ENCODE measurements at places on chromosomes 3 and 15.

DNA sequence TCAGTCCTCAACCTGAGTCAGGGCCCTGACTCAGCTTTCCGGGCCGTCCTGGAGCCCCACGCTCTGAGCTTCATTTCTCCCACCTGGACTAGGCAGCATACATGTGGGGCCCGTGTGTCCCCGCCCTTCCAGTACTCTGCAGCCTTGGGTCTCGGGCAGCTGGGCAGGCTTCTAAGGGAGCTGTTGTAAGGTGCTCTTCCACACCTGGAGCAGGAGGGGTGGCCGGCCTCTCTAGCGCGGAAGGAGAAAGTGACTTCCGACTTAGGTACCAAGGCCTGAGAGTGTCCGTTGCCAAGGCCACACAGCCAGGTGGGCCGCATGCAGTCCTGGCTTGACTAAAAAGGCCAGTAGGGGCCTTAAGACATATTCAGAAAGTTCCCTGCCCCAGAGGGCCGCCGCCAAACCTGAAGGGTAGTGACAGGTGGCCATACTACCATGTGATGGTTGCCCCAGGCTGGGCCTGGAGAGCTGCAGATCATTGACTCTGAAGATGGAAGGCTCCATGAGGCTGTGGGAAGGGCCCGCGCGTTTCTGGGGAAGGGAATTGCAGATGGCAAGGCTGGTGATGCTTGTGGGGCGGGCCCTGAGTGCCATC lies 9.4 kb upstream of the SEMA3B start:
- DNase-seq = no peak

GRCh38 chr3:120174811-120175539 lies 80.7 kb upstream of the GSK3B start:
- no peak for DNase-seq

GRCh38 chr3:108462899-108463298 lies 47.5 kb downstream of the MYH15 start:
- no peak for DNase-seq

GRCh38 chr15:29624271-29624670 lies 198.0 kb downstream of the TJP1 start:
- no peak for DNase-seq

GRCh38 chr3:53286727-53287126 lies 30.9 kb upstream of the TKT start:
- no peak for DNase-seq

DNA sequence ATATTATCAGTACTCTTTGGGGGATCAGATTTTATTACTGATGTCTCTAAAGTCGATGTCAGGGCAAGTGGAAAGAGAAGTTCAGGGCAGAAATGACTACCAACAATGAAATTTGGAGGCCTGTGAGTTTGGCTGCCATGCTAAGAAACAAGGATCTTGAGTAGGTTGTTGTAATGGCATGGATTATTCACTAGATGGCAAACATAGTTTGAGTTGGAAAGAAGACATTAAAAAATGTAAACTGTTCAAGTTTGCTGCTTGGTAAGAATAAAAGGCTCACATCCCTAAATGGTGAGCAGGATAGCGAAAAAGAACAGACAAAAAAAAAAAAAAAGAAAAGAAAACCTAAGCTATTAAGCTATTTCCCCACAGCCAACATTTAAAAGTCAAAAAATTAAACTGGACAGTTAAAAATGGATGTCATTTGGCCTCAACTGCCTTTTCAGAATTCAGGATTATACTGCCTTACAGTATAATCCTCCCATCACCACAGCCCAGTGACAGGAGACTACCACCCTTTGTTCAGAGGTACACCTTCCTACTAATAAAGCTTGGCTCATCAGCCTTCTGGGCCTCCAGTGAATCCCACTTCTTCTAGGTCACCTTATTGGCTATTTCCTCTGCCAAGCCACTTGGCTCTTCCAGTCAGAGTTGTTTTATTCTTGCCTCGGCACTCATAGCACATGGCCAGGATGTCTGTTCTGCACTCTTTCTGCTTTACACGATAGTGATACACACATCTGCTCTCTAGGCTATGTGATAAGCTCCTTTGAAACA lies 163.7 kb downstream of the PLD1 start:
- peak; percentile 23 for DNase-seq

- no peak for DNase-seq
Observed at GRCh38 chr15:56754772-56755370, 21.6 kb upstream of the ZNF280D start.
